ENCODE measurements at places on chromosomes 16 and 17.
A peak's percentile ranks its signal among the peaks of the same experiment; 100 is the strongest.

DNA sequence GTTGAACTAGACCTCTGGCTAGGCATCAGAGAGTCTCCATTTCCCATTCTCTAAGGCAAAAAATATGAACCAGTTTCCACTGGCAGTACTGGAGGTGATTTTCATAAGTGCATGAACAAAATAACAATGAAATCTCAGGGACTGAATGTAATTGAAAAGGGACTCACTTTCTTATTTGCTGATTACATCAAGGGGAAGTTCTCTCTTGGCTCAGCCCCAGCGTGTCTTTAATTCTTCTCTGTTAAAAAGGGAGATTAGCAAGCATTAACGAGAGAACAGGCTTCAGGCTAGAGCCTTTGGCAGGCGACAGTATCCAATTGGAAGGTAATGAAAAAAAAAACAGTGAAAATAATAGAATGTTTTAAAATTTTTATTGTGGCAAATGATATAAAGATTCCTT lies 34.0 kb upstream of the ADAMTS18 start:
- no peak for DNase-seq

- no peak for DNase-seq
Observed at GRCh38 chr17:16980813-16981731, 9.2 kb upstream of the TNFRSF13B start.

DNA sequence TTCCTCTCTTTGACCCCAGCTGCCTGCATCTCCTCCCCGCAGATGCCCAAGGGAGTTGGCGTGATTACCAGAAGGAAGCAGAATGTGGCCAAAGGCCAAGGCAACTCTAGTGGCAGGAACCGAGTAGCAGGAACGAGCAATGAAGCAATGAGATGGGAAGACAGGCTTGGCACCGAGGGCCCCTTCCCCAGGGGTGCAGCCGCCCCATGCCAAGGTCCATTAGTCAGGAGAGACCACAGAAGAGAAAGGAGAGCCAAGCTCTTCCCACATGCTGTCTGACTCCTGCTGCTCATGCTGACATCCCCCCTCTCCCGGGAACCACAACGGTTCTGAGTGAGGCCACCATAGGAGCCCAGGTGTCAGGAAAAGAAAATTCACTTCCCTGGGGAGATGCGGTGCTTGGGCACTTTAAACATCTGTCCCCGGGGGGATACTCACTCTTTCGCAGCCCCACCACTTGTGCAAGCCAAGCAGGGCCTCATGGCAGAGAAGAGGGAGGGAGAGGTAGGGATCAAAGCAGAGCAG lies 67.4 kb downstream of the MYO18A start:
- no peak for DNase-seq

DNA sequence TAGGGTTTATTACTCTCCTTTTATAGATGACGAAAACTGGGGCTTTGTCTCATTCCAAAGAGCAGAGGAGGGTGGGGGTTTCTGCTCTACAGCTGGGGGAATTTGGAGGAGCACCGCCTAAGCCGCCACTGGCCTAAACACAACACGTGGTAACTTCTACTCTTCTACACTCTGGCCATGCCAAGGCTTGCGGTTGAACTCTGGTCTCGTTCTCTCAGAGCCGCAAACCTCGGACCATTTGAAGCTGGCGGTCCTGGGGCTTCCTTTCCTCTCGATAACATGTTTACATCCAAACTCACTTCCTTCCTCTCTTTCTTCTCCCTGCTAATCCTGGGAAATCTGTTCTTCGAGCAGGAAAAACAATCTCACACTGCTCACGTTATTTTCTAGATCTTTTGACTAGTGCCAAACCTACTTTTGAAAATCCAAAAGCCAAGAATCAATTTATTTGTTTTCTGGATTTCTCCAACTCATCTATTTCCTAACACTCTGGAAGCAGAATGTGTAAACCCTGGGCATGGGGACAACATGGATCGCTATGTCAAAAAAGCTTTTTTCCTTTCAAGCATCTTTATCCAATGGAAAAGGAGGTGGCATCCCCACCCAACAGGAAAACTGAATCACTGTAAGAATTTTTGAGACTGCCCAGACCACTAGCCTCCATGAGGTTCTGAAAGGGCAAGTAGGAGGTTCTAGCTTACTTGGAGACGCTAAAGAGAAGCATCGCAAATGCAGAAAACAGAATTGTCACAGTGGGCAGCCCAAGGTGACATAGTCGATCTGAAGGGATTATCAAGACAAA lies 13.6 kb upstream of the EEF2K start:
- peak; percentile 62 for DNase-seq

- DNase-seq, result no peak
Observed at GRCh38 chr16:72876981-72877373, 171.0 kb downstream of the ZFHX3 start.

DNA sequence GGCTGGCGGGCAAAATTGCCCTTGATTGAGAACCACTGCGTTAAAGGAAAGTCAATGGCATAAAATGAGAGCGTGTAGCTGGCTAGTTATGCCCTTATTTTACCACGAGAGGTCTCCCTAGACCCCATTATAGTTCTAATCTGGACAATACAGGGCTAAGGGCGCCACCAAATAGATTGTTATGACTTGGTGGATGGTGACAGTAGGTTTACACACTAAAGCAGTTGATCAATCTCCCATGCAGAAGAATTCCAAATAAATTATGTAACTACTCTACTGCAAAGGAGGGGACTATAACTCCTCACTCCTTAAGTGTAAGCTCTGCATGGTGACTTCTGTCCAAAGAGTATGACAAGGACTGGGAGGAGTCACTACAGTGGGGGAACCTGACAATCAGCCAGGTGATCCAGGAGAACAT lies 20.4 kb upstream of the YPEL2 start:
- no peak for DNase-seq

DNA sequence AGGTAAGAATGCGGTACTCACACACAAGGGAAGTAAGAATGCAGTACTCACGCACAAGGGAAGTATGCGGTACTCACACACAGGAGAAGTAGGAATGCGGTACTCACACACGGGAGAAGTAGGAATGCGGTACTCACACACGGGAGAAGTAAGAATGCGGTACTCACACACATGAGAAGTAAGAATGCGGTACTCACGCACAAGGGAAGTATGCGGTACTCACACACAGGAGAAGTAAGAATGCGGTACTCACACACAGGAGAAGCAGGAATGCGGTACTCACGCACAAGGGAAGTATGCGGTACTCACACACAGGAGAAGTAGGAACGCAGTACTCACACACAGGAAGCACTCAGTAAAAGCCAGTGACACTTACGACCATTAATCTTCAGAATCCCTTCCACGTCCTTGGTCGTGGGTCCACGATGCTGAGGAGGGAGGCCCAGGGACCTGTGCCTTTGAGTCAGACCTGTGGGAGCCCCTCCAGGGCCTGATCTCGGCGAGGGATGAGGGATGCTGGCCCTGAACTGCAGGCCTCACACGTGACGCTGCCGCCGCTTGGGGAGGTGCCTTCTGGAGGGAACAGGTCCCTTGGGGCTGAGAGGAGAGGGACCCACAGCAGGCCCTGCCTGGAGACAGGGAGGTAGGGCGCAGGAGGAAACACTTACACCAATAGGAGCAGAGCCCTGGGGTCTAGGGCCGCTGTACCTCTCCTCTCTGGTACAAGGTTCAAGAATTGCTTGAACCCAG lies 20.2 kb downstream of the ABR start:
- DNase-seq, result no peak

- no peak for DNase-seq
Observed at GRCh38 chr16:86791287-86792035, 213.1 kb downstream of the FOXL1 start.

DNA sequence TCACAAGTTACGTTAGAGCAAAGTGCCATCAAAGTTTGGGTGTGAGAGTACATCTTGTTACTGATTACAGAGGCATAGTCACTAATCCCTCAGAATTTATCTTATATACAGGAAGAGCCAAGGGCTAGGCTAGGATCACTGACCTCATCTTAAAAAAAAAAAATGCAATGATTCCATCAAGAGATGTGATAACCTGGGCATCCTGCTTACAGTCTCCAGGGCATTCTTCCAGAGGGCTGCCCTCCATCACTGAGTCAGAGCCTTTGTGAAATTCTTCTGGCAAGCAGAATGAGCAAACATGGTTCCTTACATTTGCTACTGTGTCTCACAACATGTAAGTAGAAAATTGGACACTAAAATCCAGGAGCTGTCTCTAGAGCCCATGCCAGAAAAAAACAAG lies 410.6 kb downstream of the ZFHX3 start:
- no peak for DNase-seq

DNA sequence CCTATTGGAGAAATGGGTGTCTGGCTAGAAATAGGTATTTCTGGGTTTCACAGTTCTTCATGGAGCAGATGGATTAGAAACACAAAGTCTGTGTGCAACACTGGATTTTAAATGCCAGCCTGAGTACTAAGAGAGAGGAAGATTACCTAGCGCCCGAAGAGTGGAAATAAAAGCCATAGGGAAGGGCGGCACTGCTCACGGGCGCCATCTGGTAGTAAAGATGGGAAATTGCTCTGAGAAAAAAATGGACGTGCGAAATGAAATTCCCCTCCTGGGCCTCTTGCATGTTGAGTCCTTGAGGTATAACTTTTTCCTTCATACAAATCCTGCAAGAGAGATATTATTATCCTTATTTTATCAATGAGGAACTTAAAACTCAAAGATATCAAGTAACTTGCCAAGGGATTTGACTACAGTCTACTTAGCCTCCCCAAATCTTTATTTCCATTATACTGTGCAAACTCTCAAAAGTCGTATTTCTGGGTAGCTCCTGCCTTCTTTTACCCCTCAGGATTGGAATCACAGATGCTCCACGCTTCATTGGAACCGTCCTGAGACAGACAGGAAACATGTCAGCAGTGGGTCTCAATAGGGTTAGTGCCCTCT lies 72.8 kb downstream of the MMD start:
- peak; percentile 3 for DNase-seq

- DNase-seq, result no peak
Observed at GRCh38 chr17:44738214-44738906, 20.4 kb upstream of the ADAM11 start.

DNA sequence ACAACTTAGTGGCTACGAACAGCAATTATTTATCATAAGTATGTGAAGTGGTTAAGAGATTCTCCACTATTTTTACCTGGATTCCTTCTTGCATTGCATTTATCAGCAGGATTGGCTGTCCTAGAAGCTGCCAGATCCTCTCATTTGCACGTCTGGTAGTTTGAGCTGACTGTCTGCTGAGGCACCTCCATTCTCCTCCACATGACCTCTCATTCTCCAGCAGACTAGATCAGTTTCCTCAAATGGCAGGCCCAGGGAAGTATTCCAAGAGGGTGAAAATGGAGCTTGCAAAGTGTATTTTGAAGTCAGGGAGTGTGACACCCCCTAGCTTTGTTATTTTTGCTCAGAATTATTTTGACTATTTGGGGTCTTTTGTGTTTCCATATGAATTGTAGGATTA lies 870.1 kb downstream of the CDH11 start:
- DNase-seq, result no peak

DNA sequence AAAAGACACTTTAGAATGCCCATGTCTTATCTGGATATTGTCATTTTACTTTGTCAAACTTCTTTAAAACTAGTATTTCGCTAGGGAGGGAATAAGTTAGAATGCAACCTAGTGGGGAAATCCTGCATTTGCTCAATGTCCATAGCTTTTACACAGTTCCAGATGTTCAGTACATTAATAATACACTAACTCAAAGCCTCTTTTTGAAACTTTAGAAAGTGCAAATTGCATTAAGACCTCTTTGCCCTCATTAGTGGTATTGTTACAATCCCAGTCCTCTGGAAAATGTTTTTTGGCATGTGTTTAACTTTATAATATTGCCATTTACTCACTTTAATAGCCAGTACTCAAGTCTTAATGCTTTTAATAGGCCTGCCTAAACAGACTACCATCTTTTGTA lies 106.8 kb downstream of the BRIP1 start:
- DNase-seq, result no peak

- DNase-seq, result no peak
Observed at GRCh38 chr17:56098746-56099145, 54.5 kb upstream of the ANKFN1 start.

DNA sequence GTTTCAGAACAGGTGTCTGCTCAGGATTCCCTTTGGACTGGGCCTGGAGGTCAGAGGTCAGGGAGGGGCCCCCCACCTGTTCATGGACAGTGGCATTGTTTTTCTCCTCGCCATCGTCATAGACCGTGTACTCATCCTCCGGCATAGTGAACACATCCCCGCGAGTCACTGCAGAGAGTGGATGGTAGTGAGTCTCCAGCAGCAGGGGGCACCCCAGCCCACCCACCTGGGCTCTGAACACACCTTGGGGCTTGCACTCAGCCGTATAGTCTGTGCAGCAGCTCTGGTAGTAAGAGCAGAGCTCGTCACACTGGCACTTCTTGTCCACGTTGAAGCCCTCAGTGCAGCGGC lies 448 bp downstream of the VTN start:
- DNase-seq, result no peak

DNA sequence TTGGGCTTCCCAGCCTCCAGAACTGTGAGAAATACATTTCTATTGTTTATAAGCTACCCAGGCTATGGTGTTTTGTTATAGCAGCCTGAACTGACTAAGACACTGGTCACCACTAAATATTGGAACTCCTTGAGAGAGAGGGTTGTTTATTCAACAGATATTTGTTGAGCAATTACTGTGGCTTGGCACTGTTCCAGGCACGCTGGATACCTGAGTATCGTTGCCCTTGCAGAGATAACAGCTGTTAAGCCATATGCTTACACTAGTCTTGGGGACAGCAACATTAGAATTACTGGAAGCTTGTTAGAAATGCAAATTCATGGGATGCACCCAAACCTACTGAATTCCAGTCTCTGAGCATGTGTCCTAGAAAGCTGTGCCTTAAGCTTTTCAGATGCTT lies 230.7 kb downstream of the HS3ST4 start:
- DNase-seq, result no peak

GRCh38 chr17:62923258-62924150 lies 42.5 kb upstream of the TANC2 start:
- DNase-seq, result no peak

DNA sequence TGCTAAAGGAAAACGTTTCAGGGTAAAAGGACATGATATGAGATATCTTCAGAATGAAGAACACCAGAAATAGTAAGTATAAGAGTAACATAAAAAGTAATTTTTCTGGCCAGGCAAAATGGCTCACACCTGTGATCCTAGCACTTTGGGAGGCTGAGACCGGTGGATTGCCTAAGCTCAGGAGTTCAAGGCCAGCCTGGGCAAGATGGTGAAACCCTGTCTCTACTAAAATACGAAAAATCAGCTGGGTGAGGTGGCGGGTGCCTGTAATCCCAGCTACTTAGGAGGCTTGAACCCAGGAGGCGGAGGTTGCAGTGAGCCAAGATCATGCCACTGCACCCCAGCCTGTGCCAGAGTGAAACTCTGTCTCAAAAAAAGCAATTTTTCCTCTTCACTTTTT lies 56.6 kb upstream of the NFAT5 start:
- DNase-seq, result no peak

DNA sequence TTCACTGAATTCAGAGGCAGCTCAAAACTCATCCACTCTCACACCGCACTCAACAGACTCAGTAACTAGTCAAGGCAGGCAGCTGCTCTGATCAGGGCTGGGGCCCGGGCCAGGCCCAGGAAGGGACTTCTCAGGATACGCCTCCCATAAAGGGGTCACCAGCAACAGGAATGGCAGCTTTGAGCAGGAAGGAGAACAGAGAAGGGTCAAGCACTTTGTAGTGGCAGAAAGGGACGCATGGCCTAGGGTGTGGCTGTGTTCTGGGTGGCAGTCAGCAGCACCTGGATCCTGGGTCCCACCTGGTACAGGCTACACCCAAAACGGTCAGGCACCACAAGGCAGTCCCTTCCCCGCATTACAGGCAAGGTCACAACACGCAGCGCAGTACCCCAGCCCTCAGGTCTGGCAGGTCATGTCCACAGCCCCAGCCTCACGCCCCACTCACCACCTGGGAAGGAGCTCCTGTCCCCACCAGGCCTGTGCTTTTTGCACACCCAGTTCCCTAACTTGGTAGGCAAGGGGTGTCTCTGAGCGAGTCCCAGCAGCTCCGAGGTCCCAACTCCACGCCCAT lies 99.7 kb downstream of the ZNF778 start:
- DNase-seq, result no peak

All from stimulated activated CD8-positive, alpha-beta memory T cell treated with anti-CD3 and anti-CD28 coated beads, Interleukin-4, amount 100 ng/mL, for 24 hours (primary cell).